Endodermal cell (in vitro differentiated cells): ENCODE measurements at places on chromosomes 5 and 9. TPM values are rescaled to one million over a fixed set of nuclear protein-coding genes. Genes with fewer than 3 reads are reported as not detected.

Gene CATSPER3
- total RNA-seq = 0.54 to 1.0 TPM (median 0.64 TPM) in 3 replicates

Gene MSX2
- 2.3 to 4.2 TPM (median 2.8 TPM) in 3 replicates for total RNA-seq

Gene POLR3G
- 6.3 to 7.9 TPM (median 7.4 TPM) in 3 replicates for total RNA-seq

Gene DAPK1
- 117 and 139 TPM in 2 replicates for total RNA-seq

Gene MED27
- total RNA-seq = 26.7 to 38.2 TPM (median 37.0 TPM) in 3 replicates

GRCh38 chr5:132749506-132749905, 2.3 kb downstream of the CCNI2 start:
- H3K27ac ChIP-seq = no peak overlapping the region
- no peaks in the 10 kb centered on the region for H3K4me1 ChIP-seq
- no peak overlapping the region for H3K4me3 ChIP-seq

- no peak for DNase-seq
- H3K27me3 ChIP-seq = no peaks in the 10 kb centered on the region
- no peaks in the 10 kb centered on the region for H3K36me3 ChIP-seq
- H3K27ac ChIP-seq = no peak overlapping the region
Measured at GRCh38 chr5:62190173-62190572, 115.8 kb upstream of the KIF2A start.

GRCh38 chr9:68498816-68499215, 41.9 kb downstream of the TMEM252 start:
- H3K4me3 ChIP-seq = no peak overlapping the region
- no peak overlapping the region for H3K27ac ChIP-seq
- no peaks in the 10 kb centered on the region for H3K36me3 ChIP-seq
- no peak for DNase-seq

DNA sequence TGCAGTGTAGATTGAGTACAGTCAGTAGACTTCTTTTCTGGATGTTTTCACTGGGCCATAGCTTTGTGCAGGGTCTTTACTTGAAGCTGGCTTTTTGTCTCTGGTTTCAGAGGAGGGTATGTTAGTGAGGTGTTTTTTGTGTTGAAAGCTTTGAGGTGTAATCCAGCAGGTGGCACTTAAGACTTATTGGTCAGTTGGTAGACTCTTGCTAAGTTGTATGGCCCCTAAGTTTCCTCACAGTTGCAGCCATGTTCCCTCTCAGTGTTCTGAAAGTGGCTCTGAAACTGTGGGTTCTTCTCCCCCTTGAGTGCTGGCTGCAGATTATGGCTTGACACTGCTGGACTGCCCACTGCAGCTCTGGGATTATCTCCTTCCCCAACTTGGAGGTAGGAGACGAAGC, 55.7 kb upstream of the SLC44A1 start:
- H3K27me3 ChIP-seq = no peaks in the 10 kb centered on the region
- no peak overlapping the region for H3K27ac ChIP-seq
- no peaks in the 10 kb centered on the region for H3K36me3 ChIP-seq

DNA sequence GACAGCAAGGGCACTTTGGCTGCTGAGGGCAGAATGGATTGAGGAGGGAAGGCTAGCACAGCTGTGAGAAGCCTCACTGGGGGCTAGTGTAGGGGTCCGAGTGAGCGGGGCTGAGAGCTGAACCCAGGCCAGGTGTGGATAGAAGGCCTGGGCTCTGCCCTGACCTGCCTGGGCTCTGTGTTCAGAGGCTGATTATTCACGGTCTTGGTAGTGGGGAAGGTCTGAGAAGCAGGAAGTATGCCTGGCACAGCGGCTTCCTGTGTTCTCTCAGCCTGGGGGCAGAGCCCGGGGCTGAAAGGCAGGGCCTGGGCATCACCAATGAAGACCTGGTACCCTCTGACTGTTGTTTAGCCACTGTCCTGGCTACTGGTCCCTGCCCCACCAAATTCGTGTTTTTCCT, 136.4 kb upstream of the TBC1D2 start:
- H3K4me1 ChIP-seq = no peaks in the 10 kb centered on the region
- H3K27me3 ChIP-seq = no peaks in the 10 kb centered on the region
- no peak overlapping the region for H3K4me3 ChIP-seq
- no peaks in the 10 kb centered on the region for H3K36me3 ChIP-seq

- peaks cover 5% of the 10 kb centered on the region for H3K4me1 ChIP-seq
- no peak overlapping the region for H3K27ac ChIP-seq
- no peaks in the 10 kb centered on the region for H3K27me3 ChIP-seq
Measured at GRCh38 chr9:22244139-22245011, 202.2 kb upstream of the DMRTA1 start.

DNA sequence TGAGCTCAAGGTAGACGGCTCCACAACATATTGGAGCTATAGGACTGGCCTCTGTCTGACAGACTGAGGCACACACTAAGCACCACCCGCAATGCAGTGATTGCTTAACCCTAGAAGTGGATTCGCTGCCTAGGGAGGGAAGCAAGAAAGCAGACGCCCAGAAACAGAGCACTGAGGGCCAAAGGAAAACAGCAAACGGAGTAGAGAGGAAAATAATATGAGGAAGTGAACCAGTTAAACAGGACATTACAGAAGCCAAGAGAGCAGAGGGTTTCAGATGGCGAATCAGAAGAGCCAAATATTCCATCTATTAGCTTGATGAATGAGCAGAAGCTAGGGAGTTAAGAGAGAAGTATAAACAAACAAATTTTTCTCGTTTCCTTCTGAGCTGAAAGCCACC, 139.2 kb upstream of the LHFPL2 start:
- no peak for DNase-seq
- H3K4me3 ChIP-seq = no peak overlapping the region
- H3K4me1 ChIP-seq = no peaks in the 10 kb centered on the region
- no peaks in the 10 kb centered on the region for H3K27me3 ChIP-seq
- H3K27ac ChIP-seq = no peak overlapping the region
- no peaks in the 10 kb centered on the region for H3K36me3 ChIP-seq

DNA sequence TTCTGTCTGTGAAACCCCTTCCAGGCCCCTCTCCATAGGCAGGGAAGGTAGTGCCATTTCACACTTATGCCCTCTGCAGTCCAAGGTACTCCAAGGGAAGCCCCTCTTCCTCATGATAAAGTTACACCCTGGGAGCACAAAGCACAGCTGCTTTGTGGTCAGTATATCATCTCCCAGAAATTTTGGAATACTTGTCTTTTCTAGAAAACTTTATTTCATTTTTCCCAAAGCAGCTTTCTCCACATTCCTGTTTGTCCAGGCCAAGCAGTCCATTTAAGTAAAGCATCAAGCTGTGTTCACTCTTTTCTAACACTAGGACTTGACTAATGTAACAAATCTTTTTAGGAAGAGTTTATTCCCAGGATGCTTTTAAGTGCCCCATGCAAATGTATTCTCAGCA, 371.8 kb upstream of the RGMB start:
- H3K27me3 ChIP-seq = no peaks in the 10 kb centered on the region
- H3K4me3 ChIP-seq = no peak overlapping the region
- no peak for DNase-seq
- no peak overlapping the region for H3K27ac ChIP-seq

- H3K36me3 ChIP-seq = no peaks in the 10 kb centered on the region
- DNase-seq = no peak
- no peak overlapping the region for H3K4me3 ChIP-seq
- H3K27me3 ChIP-seq = no peaks in the 10 kb centered on the region
- H3K4me1 ChIP-seq = no peaks in the 10 kb centered on the region
Measured at GRCh38 chr9:135012166-135012565, 75.3 kb upstream of the OLFM1 start.
